ENCODE measurements at places on chromosomes 11 and 22.

DNA sequence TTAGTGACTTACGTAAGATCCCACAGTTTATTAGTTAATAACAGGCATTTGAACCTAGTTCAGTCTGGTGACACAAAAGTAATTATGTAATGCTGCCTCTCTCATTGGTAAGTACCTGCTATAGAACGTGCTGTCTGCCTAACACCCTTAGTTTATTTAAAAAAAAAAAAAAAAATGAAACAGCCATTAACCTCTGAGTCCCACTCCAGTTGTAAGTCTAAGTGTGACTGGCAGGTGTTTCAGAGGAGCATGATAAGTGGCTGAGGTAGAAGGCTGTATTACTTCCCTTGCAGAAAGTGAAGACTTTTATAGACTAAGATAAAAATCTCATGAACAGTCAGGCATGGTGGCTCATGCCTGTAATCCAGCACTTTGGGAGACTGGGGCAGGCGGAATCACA is 140.5 kb downstream of the TRIM44 start:
- no peaks in the 10 kb centered on the region for H3K36me3 ChIP-seq
- no peaks in the 10 kb centered on the region for H3K4me1 ChIP-seq
- no peak for DNase-seq
- H3K27ac ChIP-seq: no peak overlapping the region
- no peaks in the 10 kb centered on the region for H3K27me3 ChIP-seq

DNA sequence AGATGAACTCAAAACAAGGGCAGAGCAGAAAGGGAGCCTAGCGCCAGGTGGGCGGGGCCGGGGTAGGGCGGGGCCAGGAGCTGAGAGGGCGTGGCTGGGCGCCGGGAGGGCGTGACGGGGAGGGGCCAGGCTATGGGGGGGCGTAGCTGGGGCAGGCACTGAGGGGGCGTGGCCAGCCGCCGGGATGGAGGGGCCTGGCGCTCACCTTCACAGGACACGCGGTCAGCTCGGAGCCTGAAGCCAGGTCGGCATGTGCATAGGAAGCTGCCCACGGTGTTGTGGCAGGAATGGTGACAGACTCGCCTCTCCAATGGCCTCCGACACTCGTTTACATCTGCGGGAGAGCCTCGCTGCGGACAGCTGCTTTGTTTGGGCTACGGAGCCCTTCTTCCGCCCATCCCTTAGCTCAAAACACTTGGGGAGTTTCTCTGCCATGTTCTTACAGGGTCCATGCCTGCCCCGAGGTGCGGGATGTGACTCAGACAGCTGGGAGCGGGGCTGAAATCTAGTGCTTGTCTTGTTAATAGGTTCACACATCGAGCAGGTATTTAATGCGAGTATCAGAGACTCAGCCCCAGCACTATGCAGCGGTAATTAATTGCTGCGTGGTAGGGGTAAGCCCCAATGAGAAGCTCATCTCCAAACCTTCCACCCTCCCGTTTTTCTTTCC is 13.4 kb downstream of the VWCE start:
- H3K27ac ChIP-seq: no peak overlapping the region
- peaks cover 19% of the 10 kb centered on the region for H3K4me1 ChIP-seq
- H3K4me3 ChIP-seq: no peak overlapping the region
- H3K36me3 ChIP-seq: peaks cover 34% of the 10 kb centered on the region
- DNase-seq: no peak
- no peaks in the 10 kb centered on the region for H3K27me3 ChIP-seq

DNA sequence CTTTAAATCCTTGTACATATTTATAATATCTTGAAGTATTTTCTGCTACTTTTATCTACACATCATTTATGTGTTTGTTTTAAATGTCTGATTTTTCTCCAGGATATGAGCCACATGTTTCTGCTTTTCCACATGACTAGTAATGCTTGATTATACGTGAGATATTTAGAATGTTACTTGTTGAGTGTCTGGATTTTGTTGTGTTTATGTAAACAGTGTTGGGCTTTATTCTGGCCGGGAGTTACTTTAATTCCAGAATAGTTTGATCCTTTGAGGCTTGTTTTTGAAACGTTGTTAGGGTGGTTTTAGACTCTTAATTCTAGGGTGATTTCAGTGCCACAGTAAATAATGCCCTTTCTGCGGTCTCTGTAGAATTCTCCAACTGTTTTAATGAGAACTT is 252.9 kb downstream of the BLID start:
- no peak overlapping the region for H3K27ac ChIP-seq
- no peaks in the 10 kb centered on the region for H3K4me1 ChIP-seq

DNA sequence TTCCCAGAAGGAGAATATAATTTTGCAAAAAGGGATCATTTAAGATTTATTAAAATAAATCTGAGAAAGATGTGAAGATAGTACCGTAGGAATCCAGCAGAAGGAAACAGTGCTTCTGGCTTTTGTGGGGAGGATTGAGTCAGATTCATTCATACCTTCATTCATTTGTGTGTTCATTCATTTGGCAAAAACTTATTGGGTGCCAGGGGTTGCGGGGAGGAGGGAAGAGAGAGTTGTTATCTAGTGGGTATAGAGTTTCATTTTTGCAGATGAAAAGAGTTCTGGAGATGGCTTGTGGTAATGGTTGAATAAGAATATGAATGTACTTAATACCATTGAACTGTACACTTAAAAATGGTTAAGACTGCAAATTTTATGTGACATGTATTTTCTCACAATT is 31.1 kb downstream of the BMAL1 start:
- peaks cover 8% of the 10 kb centered on the region for H3K36me3 ChIP-seq
- H3K27ac ChIP-seq: no peak overlapping the region
- H3K4me3 ChIP-seq: no peak overlapping the region
- DNase-seq: no peak
- H3K27me3 ChIP-seq: no peaks in the 10 kb centered on the region
- peaks cover 15% of the 10 kb centered on the region for H3K4me1 ChIP-seq

GRCh38 chr11:47453365-47453764 is 4.4 kb upstream of the RAPSN start:
- H3K4me1 ChIP-seq: peaks cover 8% of the 10 kb centered on the region
- DNase-seq: no peak
- H3K36me3 ChIP-seq: peaks cover 4% of the 10 kb centered on the region
- H3K27ac ChIP-seq: no peak overlapping the region
- H3K27me3 ChIP-seq: no peaks in the 10 kb centered on the region

- H3K4me3 ChIP-seq: no peak overlapping the region
- DNase-seq: no peak
- peaks cover 11% of the 10 kb centered on the region for H3K4me1 ChIP-seq
- no peaks in the 10 kb centered on the region for H3K27me3 ChIP-seq
Observed at GRCh38 chr22:19823902-19824211, 30.8 kb downstream of the GNB1L start.

GRCh38 chr22:23787600-23787896 is 782 bp downstream of the SMARCB1 start:
- peaks cover 41% of the 10 kb centered on the region for H3K4me1 ChIP-seq
- H3K4me3 ChIP-seq: peak overlapping the region; percentile 80
- H3K27ac ChIP-seq: peak overlapping the region; percentile 75
- H3K27me3 ChIP-seq: no peaks in the 10 kb centered on the region
- H3K36me3 ChIP-seq: peaks cover 24% of the 10 kb centered on the region

DNA sequence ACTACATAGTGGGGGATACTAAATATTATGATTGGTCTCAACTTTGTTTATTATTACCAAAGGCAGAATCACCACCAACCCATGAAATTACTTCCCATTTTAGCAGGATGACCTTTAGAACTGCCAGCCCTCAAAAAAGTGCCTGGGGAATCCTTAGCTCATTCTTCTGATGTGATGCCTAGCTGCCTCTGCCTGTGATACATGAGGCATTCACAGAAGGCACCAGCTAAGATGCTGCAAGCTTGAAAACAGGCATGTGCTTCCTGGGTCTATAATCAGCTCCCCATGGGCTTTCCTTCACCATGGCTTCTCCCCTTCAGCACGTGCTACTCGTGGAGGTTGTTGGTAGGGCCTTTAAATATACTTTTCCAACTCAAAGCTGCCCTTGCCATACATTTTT is 50.4 kb upstream of the ARHGAP20 start:
- H3K4me3 ChIP-seq: no peak overlapping the region
- H3K4me1 ChIP-seq: peaks cover 4% of the 10 kb centered on the region
- H3K27ac ChIP-seq: no peak overlapping the region
- DNase-seq: no peak

DNA sequence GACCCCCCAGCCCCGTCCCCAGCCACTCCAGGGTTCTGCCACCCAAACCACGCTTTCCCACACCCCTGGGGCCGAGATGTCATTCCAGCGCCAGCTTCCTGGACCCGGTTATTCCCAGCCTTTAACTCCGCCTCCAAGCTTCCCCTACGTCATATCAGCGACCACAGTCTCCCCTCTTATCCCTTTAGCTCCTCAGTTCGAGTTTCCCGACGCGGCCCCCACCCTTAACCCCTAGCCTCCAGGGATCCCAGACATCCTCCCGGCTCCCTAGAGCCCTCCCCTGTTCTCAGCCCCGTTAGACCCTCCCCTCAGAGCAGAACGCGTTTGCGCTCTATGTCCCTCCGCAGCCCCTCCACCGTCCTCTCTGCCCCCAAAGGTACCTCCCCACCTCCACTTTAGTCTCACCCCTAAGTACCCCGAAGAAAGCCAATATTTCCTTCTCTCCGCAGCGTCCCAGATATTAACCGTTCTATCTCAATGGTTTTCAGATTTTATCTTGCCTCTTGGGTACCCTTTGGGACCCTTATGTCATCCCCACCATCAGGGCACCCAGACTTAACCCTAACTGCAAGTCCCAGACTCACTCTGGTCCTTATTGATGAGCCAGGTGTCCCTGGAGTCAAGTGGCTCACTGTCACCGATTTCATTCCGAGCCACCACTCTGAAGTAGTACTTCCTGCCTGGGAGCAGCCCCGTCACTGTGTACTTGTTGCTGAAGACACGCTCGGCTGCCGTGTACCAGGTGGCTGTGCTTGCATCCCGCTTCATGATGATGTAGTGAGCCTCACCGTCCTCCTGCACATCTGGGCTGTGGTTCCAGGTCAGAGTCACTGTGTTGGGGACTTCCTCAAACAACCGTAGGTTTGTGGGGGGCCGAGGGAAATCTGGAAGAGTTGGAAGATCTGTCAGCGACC is 8.0 kb downstream of the TMEM86A start:
- DNase-seq: peak; percentile 94
- H3K36me3 ChIP-seq: peaks cover 18% of the 10 kb centered on the region
- H3K4me3 ChIP-seq: peak overlapping the region; percentile 53
- H3K27me3 ChIP-seq: no peaks in the 10 kb centered on the region
- peaks cover 17% of the 10 kb centered on the region for H3K4me1 ChIP-seq

GRCh38 chr11:6742260-6742659 is 29.5 kb downstream of the OR2AG2 start:
- H3K27ac ChIP-seq: no peak overlapping the region
- H3K4me1 ChIP-seq: no peaks in the 10 kb centered on the region
- no peaks in the 10 kb centered on the region for H3K36me3 ChIP-seq
- H3K4me3 ChIP-seq: no peak overlapping the region
- no peaks in the 10 kb centered on the region for H3K27me3 ChIP-seq
- no peak for DNase-seq

DNA sequence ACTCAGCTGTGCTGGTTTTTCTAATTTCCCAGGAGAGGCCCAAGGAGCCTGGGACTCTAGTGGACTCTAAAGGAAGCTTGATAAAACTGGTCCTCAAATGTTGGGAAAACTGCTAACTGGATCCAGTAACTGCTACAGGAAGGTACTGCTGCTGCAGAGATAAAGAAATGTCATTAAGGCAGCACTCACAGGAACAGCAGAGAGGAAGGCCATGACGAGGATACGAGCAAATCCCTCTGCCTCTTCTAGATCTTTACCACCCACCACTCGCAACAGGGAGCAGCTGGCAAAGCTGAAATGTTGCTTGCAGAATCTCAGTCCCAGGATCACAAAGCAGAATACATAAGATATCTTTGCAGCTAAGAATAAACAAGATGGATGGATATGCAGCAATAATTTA is 23.5 kb downstream of the TTC28 start:
- H3K4me3 ChIP-seq: no peak overlapping the region
- no peaks in the 10 kb centered on the region for H3K27me3 ChIP-seq
- peak; percentile 2 for DNase-seq
- peaks cover 5% of the 10 kb centered on the region for H3K36me3 ChIP-seq
